Right renal pelvis (tissue), 4 donors: ENCODE measurements at places on chromosomes 6 and 20. TPM values are rescaled to one million over a fixed set of nuclear protein-coding genes. Genes with fewer than 3 reads are reported as not detected.

GRCh38 chr20:63738687-63739129 is 868 bp upstream of the SLC2A4RG start:
- DNase-seq = no peak

GRCh38 chr6:166784691-166785090 is 157.6 kb upstream of the RPS6KA2 start:
- no peak for DNase-seq

DNA sequence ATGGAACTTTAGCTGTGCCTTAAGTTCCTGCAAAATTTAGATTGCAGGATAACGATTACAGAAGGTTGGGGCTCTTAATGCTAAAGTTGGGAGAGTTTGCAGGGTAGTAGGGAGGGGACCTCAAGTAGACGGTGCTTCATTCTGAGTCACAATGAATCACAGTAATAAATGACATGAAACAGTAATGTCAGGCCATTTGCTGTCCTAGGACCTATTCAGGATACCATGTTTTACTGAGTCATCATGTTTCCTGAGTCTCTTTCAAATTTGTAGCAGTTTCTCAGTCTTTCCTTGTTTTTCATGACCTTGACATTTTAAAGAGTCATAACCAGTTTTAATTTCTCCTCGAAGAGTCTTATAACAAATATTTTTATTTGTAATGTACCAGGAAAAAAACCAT is 406.9 kb upstream of the MAP3K7 start:
- no peak for DNase-seq

Gene RAMACL
- polyA plus RNA-seq = not detected

Gene NT5E
- polyA plus RNA-seq = 5.1 TPM

DNA sequence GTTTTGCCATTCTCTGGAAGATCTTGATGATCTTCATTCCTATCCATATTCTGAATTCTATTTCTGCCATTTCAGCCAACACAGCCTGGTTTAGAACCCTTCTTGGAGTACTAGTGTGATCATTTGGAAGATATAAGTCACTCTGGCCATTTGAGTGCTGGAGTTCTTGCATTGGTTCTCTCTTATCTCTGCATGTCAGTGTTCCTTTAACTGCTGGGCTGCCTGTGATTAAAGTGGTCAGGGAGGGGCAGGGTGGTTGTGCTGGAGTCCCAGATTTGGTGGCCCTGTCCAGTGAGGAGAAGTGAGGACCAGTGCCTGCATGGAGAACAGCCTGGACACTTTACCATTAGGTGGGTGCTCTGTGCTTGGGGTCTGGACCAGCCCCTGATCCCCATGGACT is 173.0 kb downstream of the SOD2 start:
- DNase-seq = no peak

DNA sequence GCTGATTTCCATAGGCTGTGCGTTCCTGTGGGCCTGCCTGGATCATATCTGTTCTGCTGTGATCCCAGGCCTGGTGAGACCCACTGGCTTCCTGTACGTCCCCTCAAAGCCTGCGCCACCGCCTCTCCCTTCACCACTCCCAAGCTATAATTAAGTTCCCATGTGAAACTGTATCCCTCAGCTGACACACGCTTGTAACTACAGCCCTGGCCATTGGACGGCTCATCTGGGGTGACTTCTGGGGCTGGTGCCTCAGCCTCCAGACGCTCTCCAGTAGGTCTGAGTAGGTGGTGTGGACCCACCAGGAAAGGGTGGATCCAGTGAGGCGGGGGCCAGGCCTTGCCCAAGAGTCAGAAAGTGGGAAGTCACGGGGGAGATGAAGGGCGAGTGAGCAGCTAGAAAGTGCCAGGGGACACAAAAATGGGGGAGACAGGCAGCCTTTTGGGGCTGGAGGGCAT is 21.0 kb downstream of the PPARD start:
- no peak for DNase-seq

Gene TM9SF4
- 69.8 TPM for polyA plus RNA-seq

GRCh38 chr20:46151936-46152335 is 33.8 kb downstream of the CD40 start:
- no peak for DNase-seq

DNA sequence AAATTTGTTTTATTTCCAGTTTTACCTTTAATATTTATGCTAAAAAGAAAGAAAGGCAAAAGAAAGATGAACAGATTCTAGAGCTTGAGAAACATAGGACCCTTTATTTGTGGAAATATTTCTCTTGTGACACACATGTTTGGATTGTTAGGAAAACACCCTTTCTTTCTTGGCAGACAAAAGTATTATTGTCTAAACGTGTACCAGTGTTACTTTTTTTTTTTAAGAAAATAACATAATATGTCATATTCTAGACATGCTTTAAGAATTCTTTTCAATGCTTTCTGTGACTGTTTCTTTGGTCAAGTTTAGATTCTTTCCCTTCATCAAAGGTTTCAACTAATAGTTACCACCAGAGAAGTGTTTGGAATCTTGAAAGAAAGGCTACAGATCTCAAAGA is 183.4 kb upstream of the CNR1 start:
- no peak for DNase-seq

DNA sequence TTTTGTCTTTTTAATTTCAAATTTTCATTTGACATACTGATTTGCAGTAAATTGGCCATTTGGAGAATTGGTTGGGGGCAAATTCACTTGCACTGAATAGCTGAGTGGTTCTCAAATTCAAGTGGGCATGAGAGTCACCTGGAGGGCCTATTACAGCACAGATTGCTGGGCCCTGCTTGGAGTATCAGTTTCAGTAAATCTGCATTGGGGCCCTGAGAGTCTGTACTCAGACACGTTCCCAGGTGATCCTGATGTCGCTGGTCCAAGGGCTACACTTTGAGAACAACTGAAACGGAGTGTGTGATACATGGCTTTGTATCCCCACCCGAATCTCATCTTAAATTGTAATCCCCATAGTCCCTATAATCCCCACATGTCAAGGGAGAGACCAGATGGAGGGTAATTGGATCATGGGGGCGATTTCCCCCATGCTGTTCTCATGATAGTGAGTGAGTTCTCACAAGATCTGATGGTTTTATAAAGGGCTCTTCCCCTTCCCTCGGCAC is 115.9 kb downstream of the KLHL32 start:
- DNase-seq = no peak

Gene PPP1R16B
- 9.0 TPM for polyA plus RNA-seq

DNA sequence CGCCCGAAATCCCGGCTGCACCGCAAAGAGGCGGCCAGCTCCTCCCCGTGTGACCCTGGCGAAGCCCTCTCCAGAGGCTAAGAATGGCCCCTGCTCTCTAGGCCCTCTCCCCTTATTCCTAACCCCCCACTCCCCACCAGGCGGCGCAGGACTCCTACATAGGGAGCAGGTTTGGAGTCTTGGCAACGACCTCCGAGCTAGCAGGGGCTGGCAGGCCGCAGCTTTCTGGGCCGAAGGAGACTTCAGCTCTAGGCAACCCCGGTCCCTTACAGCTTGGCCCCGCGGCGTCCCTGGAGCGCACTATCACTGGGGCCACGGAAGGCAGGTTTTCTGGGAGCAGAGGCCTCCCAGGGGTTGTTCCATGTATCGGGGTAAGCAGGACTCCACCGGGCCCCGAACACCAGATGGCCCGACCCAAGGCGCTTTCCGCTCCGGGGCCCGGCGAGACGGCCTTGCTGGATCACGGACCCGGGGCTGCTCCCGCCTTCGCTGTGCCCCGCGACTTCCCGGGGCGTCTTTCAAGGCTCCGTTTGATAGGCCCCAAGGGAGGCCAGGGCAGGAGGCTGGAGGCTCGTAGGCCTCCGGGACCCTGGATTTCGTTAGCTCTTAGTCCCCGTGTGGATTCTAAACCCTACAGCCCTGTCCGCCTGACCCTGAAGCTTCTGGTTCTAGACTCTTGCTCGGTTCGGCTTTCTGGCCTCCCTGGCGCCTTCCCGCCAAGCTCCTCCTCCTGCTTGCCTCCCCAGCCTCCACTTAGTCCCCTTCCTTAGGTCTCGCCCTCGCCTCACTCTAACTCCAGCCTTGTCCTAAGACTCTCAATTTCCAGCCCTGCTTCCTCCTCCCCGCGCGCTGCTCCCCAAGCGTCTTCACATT is 1.9 kb downstream of the SLC32A1 start:
- DNase-seq = no peak

- DNase-seq = peak; percentile 70
Observed at GRCh38 chr6:7241709-7242645, 71.0 kb downstream of the SSR1 start.

Gene LY86
- 1.6 TPM for polyA plus RNA-seq

DNA sequence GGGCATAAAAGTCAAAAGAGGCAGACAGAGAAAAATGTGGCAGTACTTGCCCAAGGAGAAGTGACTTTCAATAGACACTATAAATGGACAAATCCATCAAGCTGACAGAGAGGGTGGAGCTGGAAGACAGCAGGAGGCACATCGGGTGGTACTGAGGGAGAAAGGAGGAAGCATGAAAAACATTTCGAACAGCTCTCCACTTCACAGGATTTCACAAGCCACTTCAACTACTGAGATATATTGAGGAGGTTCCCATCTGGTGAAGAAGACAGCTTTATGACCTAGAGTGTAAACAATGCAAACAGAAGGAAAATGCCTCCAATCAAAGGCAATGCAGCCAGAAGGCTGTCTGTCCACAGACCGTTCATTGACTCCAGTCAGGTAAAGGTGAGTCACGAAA is 259.4 kb upstream of the ECI2 start:
- no peak for DNase-seq

GRCh38 chr6:107833136-107833535 is 9.0 kb upstream of the SCML4 start:
- no peak for DNase-seq

Gene PDYN
- polyA plus RNA-seq = 0.23 TPM

Gene NNAT
- polyA plus RNA-seq = 99.8 TPM

GRCh38 chr20:20520776-20521175 is 152.9 kb downstream of the INSM1 start:
- DNase-seq = no peak

Gene CST4
- not detected for polyA plus RNA-seq

GRCh38 chr6:154496186-154496585 is 14.3 kb downstream of the CNKSR3 start:
- no peak for DNase-seq

Gene DSP
- 84.6 TPM for polyA plus RNA-seq

DNA sequence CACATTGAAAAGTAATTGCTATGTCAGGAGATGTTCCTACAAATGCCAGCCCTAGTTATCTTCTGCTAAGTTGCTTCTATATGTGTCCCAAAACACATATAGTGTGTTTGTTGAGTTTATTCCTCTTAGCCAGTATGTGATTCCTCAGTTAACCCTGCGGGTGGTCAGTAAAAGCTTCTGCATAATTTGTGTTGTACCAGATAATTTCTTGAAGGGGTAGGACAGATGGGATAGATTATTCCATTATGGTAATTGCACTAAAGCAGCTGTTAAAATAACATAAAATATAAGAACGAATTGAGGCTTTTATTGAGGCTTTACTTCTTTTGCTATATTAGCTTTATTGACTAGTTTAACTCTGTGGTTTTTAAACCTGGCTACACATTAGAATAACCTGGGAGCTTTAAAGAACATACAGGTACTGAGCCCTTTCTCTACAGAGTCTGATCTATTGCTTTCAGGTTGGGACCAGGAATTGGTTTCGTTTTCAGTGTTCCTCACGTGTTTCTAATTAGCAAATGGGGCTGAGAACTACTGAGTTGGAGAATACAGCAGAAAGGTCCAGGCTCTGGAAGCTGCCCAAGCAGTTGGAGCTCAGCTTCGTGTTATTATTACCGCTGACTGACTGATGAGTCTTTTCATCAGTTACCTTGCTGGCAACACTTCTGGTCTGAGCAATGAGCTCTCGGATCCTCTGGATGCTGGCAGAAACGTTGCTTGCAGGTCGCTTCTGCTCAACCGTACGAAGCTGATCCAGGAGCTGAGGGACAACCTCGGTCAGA is 56.9 kb downstream of the FAM229B start:
- no peak for DNase-seq

Gene PGC
- not detected for polyA plus RNA-seq

Gene MTFR2
- polyA plus RNA-seq = 2.7 TPM

- DNase-seq = no peak
Observed at GRCh38 chr6:96466147-96466863, 55.3 kb upstream of the UFL1 start.

- no peak for DNase-seq
Observed at GRCh38 chr6:35090734-35091133, 50.4 kb downstream of the TCP11 start.

Gene COL21A1
- polyA plus RNA-seq = 110 TPM

DNA sequence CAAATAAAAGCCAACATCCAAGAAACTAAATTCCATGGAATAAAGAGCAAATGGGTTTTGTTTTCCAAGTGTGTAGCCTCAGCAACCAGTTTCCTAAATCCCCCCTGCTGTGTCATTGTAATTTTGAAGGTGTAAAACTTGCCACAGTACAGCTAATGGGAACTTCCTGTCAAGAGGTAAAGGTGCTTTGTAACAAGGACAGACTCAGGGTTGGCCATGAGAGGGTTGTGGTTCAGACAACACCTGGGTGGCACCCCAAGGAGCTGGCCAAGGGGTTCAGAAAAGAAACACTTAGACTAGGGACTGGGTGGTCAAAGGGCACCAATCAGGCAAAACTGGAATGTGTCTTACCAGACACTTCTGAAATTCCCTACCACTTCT is 52.4 kb upstream of the LYRM2 start:
- DNase-seq = no peak

GRCh38 chr6:159929819-159930218 is 39.0 kb downstream of the MAS1 start:
- DNase-seq = no peak

Gene SASH1
- 29.4 TPM for polyA plus RNA-seq

DNA sequence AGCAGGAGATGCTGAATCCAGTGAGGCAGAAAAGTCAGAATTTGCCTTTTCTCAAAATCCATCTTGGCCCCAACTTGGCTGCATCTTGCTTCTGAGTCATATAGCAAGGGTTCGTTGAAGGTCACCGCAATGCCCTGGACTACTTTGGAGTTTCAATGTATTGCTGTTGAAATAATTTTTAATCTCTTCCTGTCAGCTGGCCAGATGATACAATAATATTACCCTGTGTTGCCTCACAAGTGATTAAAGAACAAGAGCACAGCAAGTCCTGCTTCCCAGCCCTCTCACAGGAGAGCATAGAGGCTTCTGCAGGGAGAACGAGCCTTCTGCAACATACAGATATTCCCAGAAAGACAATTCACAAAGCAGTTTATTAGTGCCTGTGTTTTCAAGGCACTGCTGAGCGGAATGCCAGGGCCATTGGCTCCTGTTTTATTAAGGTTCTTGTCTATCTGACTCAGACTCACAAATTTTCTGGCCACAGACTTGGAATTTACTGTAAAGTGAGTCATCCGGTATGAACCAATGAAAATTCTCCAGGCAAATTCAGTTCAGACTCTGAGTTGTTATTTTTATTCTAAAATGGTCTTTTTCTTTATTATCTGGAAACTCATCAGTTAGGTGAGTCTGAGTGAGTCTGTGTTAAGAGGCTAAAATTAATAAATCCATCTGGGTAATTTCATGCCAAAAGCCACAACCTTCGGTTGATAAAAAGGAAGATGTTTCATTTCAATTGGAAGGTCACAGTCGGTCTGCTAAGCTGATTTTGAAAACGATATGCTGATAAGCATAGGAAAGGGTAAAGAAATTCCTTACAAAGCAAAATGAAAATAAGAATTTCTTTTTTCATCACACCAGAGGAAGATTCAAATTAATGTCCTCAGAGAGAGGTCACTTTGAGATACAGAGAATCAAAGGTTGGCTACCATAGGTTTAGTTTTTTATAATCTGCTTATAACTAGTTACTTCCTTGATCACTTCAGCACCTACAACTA is 289.4 kb upstream of the STXBP5 start:
- DNase-seq = no peak

- DNase-seq = no peak
Observed at GRCh38 chr6:37232430-37233017, 25.0 kb upstream of the TBC1D22B start.

Gene PACRG
- polyA plus RNA-seq = 21.0 TPM
